GM12864 (cell line): ENCODE measurements at places on chromosomes 6 and 20.
A peak's percentile ranks its signal among the peaks of the same experiment; 100 is the strongest.

- no peak for DNase-seq
Measured at GRCh38 chr6:158073776-158074175, 92.1 kb downstream of the SYNJ2 start.

- no peak for DNase-seq
Measured at GRCh38 chr6:30599625-30600324, 17.3 kb downstream of the PPP1R10 start.

DNA sequence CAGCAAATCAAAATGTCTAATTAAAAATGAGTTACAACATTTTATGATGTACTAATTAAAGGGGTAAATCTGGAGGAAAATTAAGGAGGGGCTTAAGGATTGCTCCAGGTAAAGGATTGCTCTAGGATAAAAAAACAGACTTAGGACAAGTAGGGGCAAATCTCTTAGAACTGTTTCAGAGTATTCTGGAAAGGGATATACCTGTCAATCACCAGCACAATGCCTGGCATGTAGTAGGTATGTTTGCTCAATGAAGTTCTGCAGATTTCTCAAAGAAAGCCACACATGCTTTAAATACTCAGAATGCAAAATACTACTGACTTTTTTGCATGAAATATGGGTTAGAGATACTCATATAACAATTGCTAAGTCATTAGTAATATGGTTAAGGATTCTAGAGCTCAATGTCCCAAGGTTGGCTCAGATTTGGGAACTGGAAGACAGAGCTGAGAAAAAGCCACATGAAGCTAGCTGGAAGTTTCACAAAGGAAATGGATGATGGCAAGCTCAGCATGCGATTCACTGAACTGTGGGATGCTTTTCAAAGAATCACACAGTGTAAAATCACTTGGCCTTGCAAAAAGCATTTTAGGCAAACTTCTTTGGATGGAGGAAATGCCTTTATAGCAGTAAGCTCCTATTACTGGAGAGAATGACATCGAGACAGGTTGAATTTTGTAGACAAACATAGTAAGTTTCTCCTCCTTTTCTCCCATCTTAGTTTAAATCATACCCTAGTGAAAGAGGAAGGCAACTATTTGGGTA is 72.8 kb downstream of the MAP3K5 start:
- DNase-seq: peak; percentile 64

GRCh38 chr20:20814685-20815084 is 102.2 kb upstream of the RALGAPA2 start:
- DNase-seq: no peak

GRCh38 chr20:50379049-50379990 is 130.9 kb upstream of the PTPN1 start:
- no peak for DNase-seq

DNA sequence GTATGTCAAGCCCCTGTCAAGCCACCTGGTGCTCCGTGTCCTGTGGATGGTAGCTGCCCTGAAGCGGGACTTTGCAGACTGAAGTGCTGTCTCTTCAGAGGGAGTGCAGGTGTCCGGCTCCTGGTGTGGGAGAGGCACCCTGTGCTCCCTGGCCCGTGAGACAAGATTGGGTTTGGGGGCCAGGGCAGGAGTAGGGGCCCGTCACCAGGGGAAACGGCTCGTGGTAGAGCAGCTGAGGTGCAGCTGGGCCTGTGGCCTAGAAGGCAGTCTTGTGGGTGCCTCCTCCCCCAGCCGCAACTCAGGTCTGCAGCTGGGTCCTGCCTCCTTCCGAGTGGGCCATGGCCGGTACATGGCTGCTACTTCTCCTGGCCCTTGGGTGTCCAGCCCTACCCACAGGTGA is at the start of gene PTCRA:
TSS of gene PTCRA (plus strand) at position 322 of the 400 bp plus-strand sequence. CDS start at position 339, 17 bp downstream.
- DNase-seq: no peak

GRCh38 chr6:45326698-45327417 is 1.3 kb upstream of the RUNX2 start:
- no peak for DNase-seq
